ENCODE measurements at places on chromosomes 3 and 15. TPM values are rescaled to one million over a fixed set of nuclear protein-coding genes. Genes with fewer than 3 reads are reported as not detected.

ACSBG1 gene
- total RNA-seq: 0.18 TPM

DUOXA2 gene
- total RNA-seq: not detected

OR5K2 gene
- total RNA-seq: not detected

TMEM207 gene
- total RNA-seq: not detected

CBLB gene
- total RNA-seq: 69.8 TPM

PRSS50 gene
- 1.9 TPM for total RNA-seq

ADAMTS9 gene
- total RNA-seq: 53.8 TPM

FOXB1 gene
- not detected for total RNA-seq

RBMS3 gene
- 3.8 TPM for total RNA-seq

MITF gene
- total RNA-seq: 15.7 TPM

THSD4 gene
- 6.8 TPM for total RNA-seq

WDR73 gene
- total RNA-seq: 69.8 TPM

PDZRN3 gene
- 31.0 TPM for total RNA-seq

MANF gene
- 131 TPM for total RNA-seq

PLSCR2 gene
- 0.44 TPM for total RNA-seq

CELF6 gene
- total RNA-seq: 1.4 TPM

HEG1 gene
- total RNA-seq: 4.1 TPM

GAP43 gene
- total RNA-seq: 11.7 TPM

GOLGA6D gene
- 0.13 TPM for total RNA-seq

COL6A5 gene
- not detected for total RNA-seq

SLC6A11 gene
- 0.19 TPM for total RNA-seq

GPR62 gene
- 0.12 TPM for total RNA-seq

CFAP92 gene
- 2.7 TPM for total RNA-seq

C3orf20 gene
- 0.19 TPM for total RNA-seq

ZPLD1 gene
- not detected for total RNA-seq

PTH1R gene
- total RNA-seq: 0.26 TPM

LTK gene
- 0.55 TPM for total RNA-seq
